WTC11 (cell line): ENCODE measurements at places on chromosomes 13 and 19.

GRCh38 chr13:44972956-44973581 is 16.2 kb downstream of the NUFIP1 start:
- DNase-seq = no peak

DNA sequence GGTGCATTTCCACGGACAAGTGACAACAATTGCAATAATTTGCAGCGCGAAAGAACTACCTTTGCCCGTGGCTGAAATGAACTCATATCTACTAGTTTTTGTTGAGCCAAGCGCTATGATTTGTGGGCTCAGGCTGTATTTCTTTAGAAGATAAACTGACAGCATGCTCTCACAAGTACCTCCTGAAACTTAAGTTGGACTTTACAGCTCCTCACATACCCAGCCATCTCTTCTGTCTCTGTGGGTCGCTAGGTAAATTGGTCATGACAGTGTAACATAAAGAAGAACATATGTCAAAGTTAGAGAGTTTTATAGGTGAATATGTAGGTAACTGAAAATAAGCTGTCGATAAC is 839 bp downstream of the COG6 start:
- DNase-seq = no peak

- no peak for DNase-seq
Observed at GRCh38 chr13:48210178-48210577, 22.8 kb upstream of the ITM2B start.

GRCh38 chr19:787536-787935 is 9.7 kb upstream of the PTBP1 start:
- DNase-seq = no peak

GRCh38 chr13:31242367-31242766 is 42.6 kb downstream of the B3GLCT start:
- DNase-seq = no peak

- DNase-seq = peak; percentile 91
Observed at GRCh38 chr19:7500811-7501450, 12.1 kb upstream of the PEX11G start.

- DNase-seq = no peak
Observed at GRCh38 chr19:39186391-39186790, 10.4 kb upstream of the NCCRP1 start.

- DNase-seq = no peak
Observed at GRCh38 chr19:43839139-43839538, 12.0 kb downstream of the ZNF283 start.
